ENCODE measurements at places on chromosomes 11 and 22.
A peak's percentile ranks its signal among the peaks of the same experiment; 100 is the strongest.

GRCh38 chr11:7586376-7586775 is 72.6 kb downstream of the PPFIBP2 start:
- no peaks in the 10 kb centered on the region for H3K4me1 ChIP-seq
- no peaks in the 10 kb centered on the region for H3K27me3 ChIP-seq
- no peak for DNase-seq
- H3K4me3 ChIP-seq = no peak overlapping the region
- no peaks in the 10 kb centered on the region for H3K36me3 ChIP-seq

GRCh38 chr11:113023228-113023627 is 62.0 kb downstream of the NCAM1 start:
- no peaks in the 10 kb centered on the region for H3K27me3 ChIP-seq
- DNase-seq = no peak
- no peak overlapping the region for H3K4me3 ChIP-seq
- no peaks in the 10 kb centered on the region for H3K36me3 ChIP-seq
- no peaks in the 10 kb centered on the region for H3K4me1 ChIP-seq

DNA sequence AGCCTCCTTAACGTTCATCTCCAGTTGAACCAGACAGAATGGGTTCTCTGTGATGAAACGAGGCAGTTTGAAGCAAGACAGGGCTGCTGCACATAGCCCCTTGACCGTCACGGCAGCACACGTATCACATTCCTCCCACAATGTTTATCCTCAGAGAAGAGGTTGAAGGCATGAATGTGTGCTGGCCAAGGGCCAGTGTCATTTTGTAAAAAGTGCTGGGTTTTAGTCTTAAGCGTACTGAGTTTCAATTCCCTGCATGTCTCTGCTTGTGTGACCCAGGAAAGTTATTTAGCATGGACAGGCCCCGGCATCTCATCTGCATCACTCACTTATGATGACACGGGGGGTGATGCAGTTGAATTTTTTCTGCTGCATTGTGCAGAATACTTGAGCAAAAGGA is 31.6 kb downstream of the TTC12 start:
- H3K4me1 ChIP-seq = no peaks in the 10 kb centered on the region
- H3K27ac ChIP-seq = no peak overlapping the region
- H3K36me3 ChIP-seq = peaks cover 9% of the 10 kb centered on the region
- H3K27me3 ChIP-seq = no peaks in the 10 kb centered on the region
- no peak for DNase-seq

GRCh38 chr11:4197112-4197511 is 102.5 kb downstream of the RRM1 start:
- H3K4me1 ChIP-seq = no peaks in the 10 kb centered on the region
- H3K4me3 ChIP-seq = no peak overlapping the region
- no peaks in the 10 kb centered on the region for H3K27me3 ChIP-seq
- DNase-seq = no peak
- no peak overlapping the region for H3K27ac ChIP-seq

- no peak overlapping the region for H3K4me3 ChIP-seq
- H3K27ac ChIP-seq = no peak overlapping the region
- peaks cover under 1% of the 10 kb centered on the region for H3K4me1 ChIP-seq
- no peak for DNase-seq
- no peaks in the 10 kb centered on the region for H3K36me3 ChIP-seq
- H3K27me3 ChIP-seq = no peaks in the 10 kb centered on the region
Measured at GRCh38 chr11:119446434-119446833, 23.5 kb upstream of the THY1 start.

DNA sequence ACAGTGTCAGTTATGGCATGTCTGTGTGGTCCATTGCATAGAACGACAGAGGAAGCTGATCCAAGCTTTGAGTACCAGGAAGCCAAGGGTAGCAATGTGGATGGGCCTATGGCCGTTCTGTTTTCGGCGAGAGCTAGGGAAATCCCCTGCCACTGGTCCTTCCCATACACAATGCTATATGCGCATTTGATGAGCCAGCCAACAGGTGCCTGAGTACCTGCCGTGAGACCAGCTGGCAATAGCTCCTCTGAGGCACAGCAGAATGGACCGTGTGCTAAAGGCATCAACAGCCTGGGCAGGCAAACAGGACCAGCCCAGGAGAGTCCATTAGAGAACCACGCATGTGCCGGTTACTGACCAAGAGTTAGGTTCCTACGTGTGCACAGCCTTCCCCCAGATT is 753.0 kb downstream of the NTM start:
- H3K27me3 ChIP-seq = no peaks in the 10 kb centered on the region
- no peaks in the 10 kb centered on the region for H3K36me3 ChIP-seq
- H3K4me1 ChIP-seq = no peaks in the 10 kb centered on the region
- H3K4me3 ChIP-seq = no peak overlapping the region
- no peak for DNase-seq

- H3K4me3 ChIP-seq = no peak overlapping the region
- H3K36me3 ChIP-seq = no peaks in the 10 kb centered on the region
- H3K27me3 ChIP-seq = no peaks in the 10 kb centered on the region
- H3K27ac ChIP-seq = no peak overlapping the region
- DNase-seq = no peak
Measured at GRCh38 chr11:45246241-45246640, 39.9 kb downstream of the SYT13 start.

- H3K27me3 ChIP-seq = no peaks in the 10 kb centered on the region
- no peaks in the 10 kb centered on the region for H3K36me3 ChIP-seq
- H3K27ac ChIP-seq = no peak overlapping the region
- no peak overlapping the region for H3K4me3 ChIP-seq
- H3K4me1 ChIP-seq = no peaks in the 10 kb centered on the region
Measured at GRCh38 chr11:100709233-100709957, 22.3 kb downstream of the ARHGAP42 start.

- DNase-seq = peak; percentile 16
- peaks cover 4% of the 10 kb centered on the region for H3K36me3 ChIP-seq
- H3K27me3 ChIP-seq = no peaks in the 10 kb centered on the region
- no peak overlapping the region for H3K27ac ChIP-seq
Measured at GRCh38 chr11:108069947-108070346, 51.4 kb upstream of the ACAT1 start.

GRCh38 chr11:119419834-119420492 is 3.0 kb downstream of the THY1 start:
- DNase-seq = no peak
- peaks cover 39% of the 10 kb centered on the region for H3K27me3 ChIP-seq

DNA sequence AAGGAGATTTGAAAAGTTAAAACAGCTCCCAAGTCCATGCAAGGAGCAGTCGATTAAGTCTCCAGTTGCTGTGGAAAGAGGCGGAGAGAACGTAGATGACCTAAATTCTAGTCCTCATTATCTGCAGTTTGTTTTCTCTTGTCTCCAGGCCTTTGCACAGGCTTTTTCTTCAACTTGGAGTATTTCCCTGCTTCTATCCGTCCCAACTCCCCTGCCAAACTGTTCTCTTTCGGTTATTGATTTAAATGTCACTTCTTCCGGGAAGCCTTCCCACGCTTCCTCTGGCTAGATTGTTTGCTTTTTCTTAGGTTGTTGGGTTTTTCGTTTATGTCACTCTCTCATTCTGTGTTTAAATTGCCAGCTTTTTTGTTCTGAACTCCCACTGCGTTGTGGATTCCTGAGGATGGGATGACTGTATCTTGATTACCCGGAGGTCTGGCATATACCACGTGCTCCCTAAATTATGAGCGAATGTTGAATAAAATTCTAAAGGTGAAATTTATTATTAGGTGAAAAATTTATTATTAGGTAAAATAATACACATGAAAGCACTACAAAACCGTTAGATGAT is 463 bp downstream of the TMEM126B start:
- H3K27ac ChIP-seq = peak overlapping the region; percentile 79
- no peak for DNase-seq
- peaks cover 29% of the 10 kb centered on the region for H3K4me1 ChIP-seq
- no peaks in the 10 kb centered on the region for H3K27me3 ChIP-seq
- peak overlapping the region; percentile 89 for H3K4me3 ChIP-seq

DNA sequence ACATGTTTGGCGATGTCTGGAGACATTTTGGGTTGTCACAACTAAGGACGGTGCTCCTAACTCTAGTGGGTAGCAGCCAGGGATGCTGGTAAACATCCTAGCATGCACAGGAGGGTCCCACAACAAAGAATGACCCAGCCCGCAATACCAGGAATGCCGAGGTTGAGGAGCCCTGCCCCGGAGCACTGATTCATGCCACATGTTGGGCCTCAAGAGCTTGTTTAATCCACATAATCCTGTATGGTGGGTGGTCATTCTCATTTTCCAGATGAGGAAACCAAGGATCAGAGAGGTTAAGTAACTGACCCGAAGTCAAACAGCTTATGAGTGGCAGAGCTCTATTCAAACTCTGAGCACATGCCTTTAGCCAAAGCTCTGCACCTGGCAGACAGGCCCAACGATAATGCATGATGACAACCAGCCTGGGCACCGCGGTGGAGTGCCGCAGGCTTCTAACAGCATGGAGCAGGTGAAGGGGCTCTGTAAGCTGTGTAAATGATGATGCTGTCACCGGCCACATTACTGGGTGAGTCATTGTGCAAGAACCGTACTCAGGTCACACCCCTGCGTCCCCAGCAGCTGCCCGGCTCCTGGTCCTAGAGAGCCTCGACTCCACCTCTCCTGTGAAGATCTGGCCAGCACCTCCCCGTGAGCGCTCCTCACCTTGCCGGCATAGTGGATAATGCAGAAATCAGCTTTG is 58.6 kb downstream of the APOL1 start:
- no peak overlapping the region for H3K27ac ChIP-seq
- H3K36me3 ChIP-seq = peaks cover 80% of the 10 kb centered on the region
- no peak for DNase-seq
- H3K4me1 ChIP-seq = no peaks in the 10 kb centered on the region
- no peak overlapping the region for H3K4me3 ChIP-seq
- H3K27me3 ChIP-seq = no peaks in the 10 kb centered on the region

- H3K4me3 ChIP-seq = no peak overlapping the region
- H3K36me3 ChIP-seq = peaks cover 20% of the 10 kb centered on the region
- H3K27ac ChIP-seq = no peak overlapping the region
- no peak for DNase-seq
- H3K27me3 ChIP-seq = no peaks in the 10 kb centered on the region
Measured at GRCh38 chr11:122784325-122784955, 53.9 kb upstream of the CRTAM start.

DNA sequence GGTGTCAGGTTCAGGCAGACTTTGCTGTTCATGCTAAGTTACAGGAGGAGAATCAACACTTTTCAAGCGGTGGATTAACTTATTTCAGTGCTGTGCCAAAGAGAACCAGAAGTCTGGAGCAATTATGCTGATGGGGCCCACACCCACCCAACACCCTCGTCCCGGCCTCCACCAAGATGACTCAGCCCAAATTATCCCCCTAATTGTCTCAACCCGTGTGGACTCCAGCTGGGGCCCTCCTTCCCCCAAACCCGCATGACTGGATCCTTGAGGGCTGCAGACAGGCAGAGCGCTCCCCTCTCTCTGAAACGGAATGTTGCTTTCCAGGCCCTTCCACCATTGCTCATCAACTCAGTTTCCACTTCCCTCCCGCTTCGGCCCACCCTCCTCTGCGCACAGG is 34.6 kb upstream of the MN1 start:
- no peaks in the 10 kb centered on the region for H3K4me1 ChIP-seq
- no peak overlapping the region for H3K4me3 ChIP-seq
- DNase-seq = no peak

GRCh38 chr22:49133541-49133940 is 694.1 kb downstream of the BRD1 start:
- no peak overlapping the region for H3K4me3 ChIP-seq
- H3K27me3 ChIP-seq = no peaks in the 10 kb centered on the region
- H3K4me1 ChIP-seq = no peaks in the 10 kb centered on the region
- no peaks in the 10 kb centered on the region for H3K36me3 ChIP-seq
- H3K27ac ChIP-seq = no peak overlapping the region

DNA sequence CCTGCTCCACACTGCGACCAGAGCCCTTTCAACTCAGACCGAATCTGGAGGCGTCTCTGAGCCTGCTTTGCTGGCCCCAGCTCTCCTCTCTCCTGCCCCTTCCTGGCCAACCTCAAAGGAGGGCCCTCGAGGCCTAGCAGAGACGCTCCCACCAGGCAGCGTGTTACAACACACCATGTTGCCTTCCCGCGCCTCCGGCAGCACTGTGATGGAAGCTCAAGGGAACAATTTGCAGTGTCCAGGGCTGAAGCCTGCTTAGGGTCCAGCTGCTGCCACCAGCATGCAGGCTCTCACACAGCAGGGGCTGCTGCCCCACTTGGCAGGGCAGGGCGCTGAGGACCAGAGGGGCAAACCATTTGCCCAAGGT is 18.4 kb downstream of the LINC01488 start:
- no peak overlapping the region for H3K27ac ChIP-seq
- no peaks in the 10 kb centered on the region for H3K4me1 ChIP-seq
- no peaks in the 10 kb centered on the region for H3K27me3 ChIP-seq

DNA sequence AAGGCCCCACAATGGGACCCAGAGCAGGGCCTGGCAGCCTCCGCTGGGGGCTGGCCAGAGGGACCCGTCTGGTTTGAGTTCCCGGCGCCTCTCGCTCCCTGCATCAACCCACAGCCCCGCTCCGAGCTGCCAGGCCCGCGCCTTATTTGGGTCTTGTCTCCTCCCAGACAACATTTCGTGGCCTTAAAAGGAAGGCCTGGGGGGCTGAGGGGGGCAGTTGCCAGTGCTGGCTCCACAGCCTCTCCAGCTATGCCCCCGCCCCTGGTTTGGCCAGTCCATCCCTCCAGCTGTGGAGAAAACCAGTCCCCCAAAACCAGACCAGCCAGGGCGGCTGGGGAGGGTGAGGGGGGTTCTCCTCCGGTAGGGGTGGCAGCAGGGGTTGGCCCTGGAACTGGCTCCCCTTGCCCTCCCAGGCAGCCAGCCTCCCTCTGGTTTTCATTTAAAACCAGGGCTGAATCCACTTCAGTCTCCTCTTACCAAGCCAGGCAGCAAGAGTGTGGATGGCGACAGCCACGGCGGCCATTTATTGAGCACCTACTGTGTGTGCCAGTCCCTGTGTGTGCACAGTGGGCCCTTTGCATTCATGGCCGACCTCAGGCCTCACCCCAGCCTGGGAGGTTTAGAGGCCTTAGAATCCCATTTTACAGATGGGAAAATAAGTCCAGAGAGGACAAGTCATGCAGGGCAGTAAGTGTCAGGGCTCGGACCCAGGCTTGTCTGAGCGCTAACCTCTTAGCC is 18.6 kb downstream of the EMID1 start:
- no peaks in the 10 kb centered on the region for H3K27me3 ChIP-seq
- no peak for DNase-seq
- no peaks in the 10 kb centered on the region for H3K4me1 ChIP-seq
- H3K4me3 ChIP-seq = no peak overlapping the region

DNA sequence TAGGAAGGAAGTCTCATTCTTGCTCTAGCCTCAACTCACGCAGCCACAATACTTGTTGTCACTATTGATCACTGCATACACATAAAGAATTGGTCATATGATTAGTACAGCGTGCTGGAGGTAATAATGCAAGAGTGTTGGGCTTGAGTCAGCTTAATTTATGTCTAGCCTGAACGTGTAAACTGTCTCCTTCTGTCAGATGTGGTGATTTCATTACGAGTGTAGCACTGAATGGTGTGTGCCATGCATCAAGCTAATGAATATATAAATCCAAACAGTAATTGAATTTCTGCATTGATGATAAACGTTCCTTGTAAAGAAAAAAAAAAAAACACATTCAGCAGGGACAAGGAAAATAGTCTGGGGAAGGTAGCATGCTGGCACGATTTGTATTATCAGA is 396.2 kb upstream of the RAG2 start:
- H3K27ac ChIP-seq = no peak overlapping the region
- no peak for DNase-seq
- H3K36me3 ChIP-seq = no peaks in the 10 kb centered on the region
- no peaks in the 10 kb centered on the region for H3K4me1 ChIP-seq
- H3K27me3 ChIP-seq = no peaks in the 10 kb centered on the region
- H3K4me3 ChIP-seq = no peak overlapping the region
